ENCODE measurements at places on chromosomes 7 and 10. TPM values are rescaled to one million over a fixed set of nuclear protein-coding genes. Genes with fewer than 3 reads are reported as not detected.

ADAM12 gene
- 5.8 TPM for total RNA-seq

SFRP4 gene
- 2.5 TPM for total RNA-seq

COX15 gene
- total RNA-seq = 37.7 TPM

PROSER2 gene
- 23.9 TPM for total RNA-seq

SLC18A3 gene
- not detected for total RNA-seq

VIPR2 gene
- total RNA-seq = 0.88 TPM

TFR2 gene
- total RNA-seq = 2.1 TPM

GGCT gene
- 38.1 TPM for total RNA-seq

ELOVL3 gene
- total RNA-seq = 0.54 TPM

POU6F2 gene
- not detected for total RNA-seq

PTPRZ1 gene
- 4.0 TPM for total RNA-seq

SLC16A12 gene
- total RNA-seq = 4.6 TPM

ACBD7 gene
- 4.0 TPM for total RNA-seq

TMEM196 gene
- total RNA-seq = 0.06 TPM

PRSS37 gene
- total RNA-seq = not detected

SNCG gene
- 2.3 TPM for total RNA-seq

USP6NL gene
- 18.8 TPM for total RNA-seq

KNDC1 gene
- 21.0 TPM for total RNA-seq

PLXNA4 gene
- 4.6 TPM for total RNA-seq

PTEN gene
- total RNA-seq = 334 TPM

VSTM2A gene
- total RNA-seq = not detected

FAM221A gene
- 12.8 TPM for total RNA-seq

CAMK1D gene
- total RNA-seq = 37.4 TPM

FASTK gene
- 99.8 TPM for total RNA-seq

LRRC61 gene
- 9.4 TPM for total RNA-seq

OR2A1 gene
- not detected for total RNA-seq

HTRA1 gene
- total RNA-seq = 41.4 TPM

GCK gene
- total RNA-seq = 0.40 TPM

CPA2 gene
- total RNA-seq = not detected

GJC3 gene
- total RNA-seq = 0.31 TPM

RBP4 gene
- not detected for total RNA-seq

OR2A42 gene
- not detected for total RNA-seq

HKDC1 gene
- total RNA-seq = 11.1 TPM

MXI1 gene
- 20.1 TPM for total RNA-seq

CACUL1 gene
- 66.3 TPM for total RNA-seq
